IMR-90 (cell line): ENCODE measurements at places on chromosomes 16 and 17.

DNA sequence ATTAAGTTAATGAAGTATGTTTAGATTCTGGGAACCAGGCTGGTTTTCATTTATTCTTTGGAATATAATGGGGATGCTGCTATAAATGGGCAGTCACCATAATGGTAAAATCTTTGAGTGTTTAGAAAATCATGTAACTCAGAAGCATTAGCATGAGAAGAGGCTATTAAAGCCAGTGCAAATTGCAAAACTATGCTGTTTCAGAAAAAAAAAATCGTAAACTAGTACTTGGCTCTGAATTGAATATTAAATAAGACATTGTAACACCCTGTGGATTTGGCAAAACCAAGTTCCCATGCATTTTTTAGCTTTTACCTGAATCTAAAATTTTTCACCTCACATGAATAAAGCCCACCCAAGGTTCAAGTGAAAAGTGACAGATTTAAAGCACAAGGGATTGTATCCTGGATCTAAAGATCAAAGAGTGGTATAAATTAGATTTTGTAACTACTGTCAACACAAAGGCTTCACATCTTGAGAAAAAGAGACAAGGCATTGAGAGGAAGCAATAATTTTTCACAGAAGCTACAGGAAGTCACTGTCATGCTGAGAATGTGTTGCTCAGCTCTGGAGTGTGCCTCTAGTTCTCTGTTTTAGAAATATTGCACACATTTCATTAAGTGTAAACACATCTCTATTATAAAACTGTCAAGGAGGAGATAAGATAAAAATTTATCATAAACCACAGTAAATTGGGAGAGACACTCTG is 142.2 kb downstream of the ABCA8 start:
- no peak for DNase-seq

- DNase-seq: no peak
These were observed 23.2 kb upstream of the DUSP14 start for GRCh38 chr17:37466471-37466870.

DNA sequence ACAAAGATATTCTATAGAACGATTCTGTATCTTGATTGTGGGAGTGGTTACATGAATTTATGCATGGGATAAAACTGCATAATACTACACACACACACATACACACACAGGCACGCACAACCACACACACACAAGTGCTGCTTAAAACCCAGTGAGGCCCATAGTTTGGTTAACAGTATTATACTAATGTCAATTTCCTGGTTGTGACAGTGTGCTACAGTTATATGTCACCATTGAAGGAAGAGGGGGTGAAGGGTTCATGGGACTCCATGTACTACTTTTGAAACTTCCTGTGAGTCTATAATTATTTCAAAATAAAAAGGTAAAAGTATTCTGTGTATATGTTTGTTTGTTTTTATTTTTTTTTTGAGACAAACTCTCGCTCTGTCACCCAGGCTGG is 8.1 kb downstream of the ZC3H7A start:
- no peak for DNase-seq

- DNase-seq: peak; percentile 59
These were observed 13.6 kb downstream of the ATPAF2 start for GRCh38 chr17:18025241-18025944.

DNA sequence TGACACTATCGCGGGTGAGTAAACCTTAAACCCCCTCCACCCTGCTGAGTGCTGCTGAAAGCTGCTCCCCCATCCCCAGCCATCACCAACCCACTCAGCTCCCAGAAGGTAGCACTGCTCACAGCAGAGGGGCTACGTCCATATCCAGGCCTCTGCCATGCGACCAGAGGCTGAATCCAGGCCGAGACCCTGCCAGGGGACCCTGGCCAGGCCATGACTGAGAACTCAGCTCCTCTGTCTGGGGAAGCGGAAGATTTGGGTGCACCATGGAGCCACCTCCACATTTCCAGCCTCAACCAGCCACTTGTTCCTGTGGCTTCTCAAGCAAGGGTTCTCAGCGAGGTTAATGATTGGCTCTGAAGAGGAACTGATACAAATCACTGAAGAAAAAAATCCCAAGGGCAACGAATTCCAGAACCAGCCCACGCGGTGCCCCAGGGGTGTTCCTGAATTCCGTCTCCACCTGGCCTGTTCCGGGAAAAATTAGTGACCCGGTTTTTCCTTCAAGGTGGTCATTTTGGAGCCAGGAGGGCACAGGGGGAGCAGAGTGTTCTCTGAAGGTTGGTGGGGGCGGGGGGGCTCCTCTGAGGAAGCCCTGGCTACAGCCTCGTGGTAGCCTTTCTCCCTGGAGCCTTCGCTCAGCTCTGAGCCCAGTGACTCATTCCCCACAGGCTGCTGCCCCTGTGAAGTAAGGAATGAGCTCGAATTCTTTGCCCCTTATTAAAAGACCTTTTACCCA is 9.3 kb upstream of the SLC16A5 start:
- DNase-seq: peak; percentile 78

DNA sequence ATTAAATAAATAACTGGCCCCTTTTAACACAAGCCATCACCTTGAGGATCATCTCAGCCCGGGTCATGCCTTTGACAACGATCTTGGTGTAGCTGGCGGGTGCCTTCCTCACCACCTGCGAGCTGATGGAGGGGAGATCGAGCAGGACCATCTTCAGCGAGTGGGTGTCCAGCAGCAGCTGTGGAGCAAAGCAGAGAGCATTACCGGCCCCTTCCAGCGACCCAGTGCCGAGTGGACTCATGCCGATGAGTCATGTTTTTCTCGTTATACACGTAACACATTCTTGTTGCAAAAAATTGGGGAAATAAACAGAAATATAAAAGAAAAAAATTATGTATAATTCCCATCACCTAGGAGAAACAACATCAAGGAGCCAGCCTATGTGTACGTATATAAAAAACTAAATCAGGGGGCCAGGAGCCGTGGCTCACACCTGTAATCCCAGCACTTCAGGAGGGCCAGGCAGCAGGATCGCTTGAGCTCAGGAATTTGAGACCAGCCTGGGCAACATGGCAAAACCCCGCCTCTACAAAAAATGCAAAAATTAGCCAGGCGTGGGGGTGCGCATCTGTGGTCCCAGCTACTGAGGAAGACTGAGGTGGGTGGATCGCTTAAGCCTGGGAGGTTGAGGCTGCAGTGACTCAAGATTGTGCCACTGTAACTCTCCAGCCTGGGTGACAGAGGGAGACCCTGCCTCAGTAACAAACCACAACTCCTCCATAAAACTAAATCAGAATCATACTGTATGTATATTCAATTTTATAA is 169.1 kb upstream of the RPH3AL start:
- DNase-seq: no peak

DNA sequence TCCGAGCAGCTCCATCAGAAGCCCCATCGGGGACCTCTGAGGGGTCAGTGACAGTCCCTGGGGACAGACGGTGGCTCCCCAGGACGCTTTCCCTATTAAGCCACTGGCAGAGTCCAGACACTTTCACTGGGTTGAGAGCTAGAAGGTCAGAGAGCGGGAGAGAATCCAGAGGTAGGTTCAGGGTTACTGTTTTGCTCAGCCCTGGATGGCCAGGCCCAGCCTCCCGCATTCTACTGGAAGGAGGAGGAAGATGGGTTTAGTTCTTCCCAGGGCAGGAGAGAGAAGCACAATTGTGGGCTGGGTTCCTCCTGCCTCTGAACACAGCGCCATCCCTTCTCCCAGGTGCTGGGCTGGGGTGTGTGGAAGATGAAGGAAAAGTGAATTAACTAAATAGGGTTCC is 452.8 kb downstream of the SLC39A11 start:
- DNase-seq: no peak

- no peak for DNase-seq
These were observed 36.8 kb downstream of the DDX19A start for GRCh38 chr16:70383421-70383960.

GRCh38 chr17:43864161-43864984 is 17.4 kb downstream of the CD300LG start:
- DNase-seq: no peak

DNA sequence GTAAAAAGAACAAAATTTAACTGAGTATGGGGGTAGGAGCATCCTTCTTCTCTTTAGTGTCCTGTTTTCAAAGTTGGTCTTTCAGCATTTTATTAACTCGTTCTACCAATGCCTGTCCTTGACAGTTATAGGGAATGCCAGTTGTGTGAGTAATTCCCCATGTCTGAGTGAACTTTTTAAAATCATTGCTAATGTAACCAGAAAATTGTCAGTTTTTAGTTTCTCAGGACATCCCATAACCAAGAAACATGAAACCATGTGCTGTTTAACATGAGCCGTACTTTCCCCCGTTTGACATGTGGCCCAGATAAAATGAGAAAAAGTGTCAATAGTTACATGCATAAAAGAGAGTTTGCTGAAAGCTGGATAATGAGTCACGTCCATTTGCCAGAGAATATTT is 71.4 kb upstream of the ARL4D start:
- DNase-seq: peak; percentile 20

- no peak for DNase-seq
These were observed 126.0 kb upstream of the ERCC4 start for GRCh38 chr16:13793841-13794409.

- peak; percentile 83 for DNase-seq
These were observed 389.5 kb downstream of the SLC39A11 start for GRCh38 chr17:72702998-72703397.

DNA sequence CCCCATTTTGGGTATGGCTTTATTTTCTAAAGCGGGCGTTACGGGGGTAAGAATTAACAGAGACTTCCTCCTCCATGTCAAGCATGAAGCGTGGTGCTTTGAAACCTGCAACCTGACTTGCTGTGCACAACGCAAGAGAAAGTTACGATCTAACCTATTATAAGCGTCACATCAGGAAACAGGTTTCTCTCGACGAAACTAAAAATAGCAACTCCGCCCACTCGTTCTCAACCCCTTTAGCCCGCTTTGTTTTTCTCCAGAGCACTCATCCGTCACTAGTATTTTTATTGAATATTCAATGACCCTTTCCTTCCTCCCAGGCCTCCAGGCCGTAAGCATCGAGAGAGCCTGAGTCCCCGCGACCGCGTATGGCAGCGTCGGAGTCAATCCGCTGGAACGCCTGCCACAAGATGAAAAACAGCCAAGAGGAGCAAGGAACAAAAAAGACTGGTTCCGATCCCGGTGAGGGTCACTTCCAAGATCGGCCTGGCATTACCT is 555 bp downstream of the NUP88 start:
- DNase-seq: peak; percentile 39

- no peak for DNase-seq
These were observed 710.1 kb downstream of the MAF start for GRCh38 chr16:78890373-78890895.

DNA sequence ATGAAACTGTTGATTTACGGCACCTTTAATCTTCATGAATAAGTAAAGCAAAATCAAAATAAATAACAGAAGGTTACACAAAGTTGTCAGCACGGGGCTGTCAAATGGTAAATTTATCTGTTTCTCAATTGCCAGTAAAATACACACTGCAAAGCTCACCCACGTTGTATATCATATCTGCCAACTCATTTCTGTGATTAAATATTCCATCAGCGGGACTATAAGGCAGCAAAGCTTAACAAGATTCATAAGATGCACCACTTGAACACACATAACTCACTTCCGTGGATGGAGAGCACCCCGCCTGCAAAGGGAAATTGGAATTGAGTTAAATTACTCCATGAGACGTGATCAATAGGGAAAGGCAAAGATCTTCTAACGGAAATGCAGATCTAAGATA is 280.0 kb downstream of the RBFOX1 start:
- DNase-seq: no peak

- peak; percentile 82 for DNase-seq
These were observed 53.7 kb upstream of the LGALS9 start for GRCh38 chr17:27577121-27577761.

DNA sequence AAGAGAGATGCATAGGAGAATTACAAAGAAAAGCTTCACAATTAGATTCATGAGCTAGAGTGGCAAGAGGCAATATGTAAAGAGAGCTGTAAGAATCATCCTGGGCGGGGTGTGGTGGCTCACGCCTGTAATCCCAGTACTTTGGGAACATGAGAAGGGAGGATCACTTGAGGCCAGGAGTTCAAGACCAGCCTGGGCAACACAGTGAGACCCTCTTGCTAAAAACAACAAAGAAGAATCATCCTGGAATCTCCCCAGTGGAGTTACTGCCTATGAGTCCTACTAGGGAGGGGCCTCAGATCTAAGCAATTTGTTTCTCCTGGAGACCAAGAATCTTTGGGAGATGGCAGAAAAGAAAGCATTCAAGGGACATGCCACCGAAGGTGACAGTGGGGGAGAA is 119.1 kb downstream of the HIC1 start:
- DNase-seq: peak; percentile 83

GRCh38 chr16:65178151-65178550 is 56.3 kb upstream of the CDH11 start:
- peak; percentile 74 for DNase-seq

DNA sequence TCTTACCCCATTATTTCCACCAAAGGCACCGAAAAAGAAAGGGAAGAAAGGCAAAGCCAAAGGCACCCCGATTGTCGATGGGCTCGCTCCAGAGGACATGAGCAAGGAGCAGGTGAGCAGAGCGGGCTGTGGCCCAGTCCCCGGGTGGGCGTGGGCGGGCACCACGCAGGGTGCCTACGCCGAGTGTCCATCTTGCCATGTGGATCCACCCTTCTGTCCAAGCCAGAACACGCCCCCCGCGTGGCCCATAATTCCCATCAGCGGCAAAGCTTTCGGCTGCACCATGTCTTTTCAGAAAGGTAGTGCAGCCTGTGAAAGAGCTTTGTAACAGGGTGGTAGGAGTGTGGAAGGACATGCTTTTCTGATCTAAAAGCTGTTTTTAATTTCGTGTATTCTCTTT is 8.4 kb upstream of the DBNDD1 start:
- no peak for DNase-seq

DNA sequence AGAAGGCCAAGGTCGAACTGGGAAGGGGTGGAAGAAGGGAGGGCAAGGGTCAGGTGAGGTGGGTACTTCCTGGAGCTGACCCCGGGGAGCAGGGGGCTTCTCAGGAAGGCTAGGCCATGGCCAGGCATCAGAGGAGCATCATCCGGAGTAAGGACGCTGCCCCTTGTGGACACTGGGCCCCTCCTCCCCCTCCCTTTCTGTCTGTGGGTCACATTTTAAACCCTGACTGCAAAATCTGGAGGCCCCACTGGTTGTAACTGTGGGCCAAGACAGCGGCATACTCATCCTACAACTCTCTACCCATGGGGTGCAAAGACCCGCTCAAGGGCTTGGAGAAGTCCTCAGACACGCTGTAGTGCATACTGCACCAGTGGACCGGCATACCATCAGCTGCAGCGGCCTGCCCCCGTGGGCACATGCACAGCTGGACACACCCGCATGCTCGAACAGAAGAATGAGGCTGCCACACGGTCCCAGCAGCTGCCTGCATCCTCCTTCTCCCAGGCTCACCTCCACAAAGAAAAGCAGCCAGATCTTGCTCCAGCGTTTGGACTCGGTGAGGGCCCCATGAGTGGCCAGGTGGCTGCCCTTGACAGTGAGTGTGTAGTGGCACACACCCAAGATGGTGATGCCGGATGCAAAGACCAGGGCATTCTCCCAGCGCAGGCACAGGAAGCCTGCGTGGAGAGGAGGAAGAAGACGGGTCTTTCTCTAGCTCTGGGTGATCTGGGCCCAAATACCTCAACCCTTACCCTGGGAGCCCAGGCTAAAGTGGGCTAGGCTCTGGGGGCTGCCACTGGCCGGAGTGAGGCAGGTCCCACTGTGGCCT is 1.2 kb downstream of the FADS6 start:
- DNase-seq: no peak
